Stimulated activated CD4-positive, alpha-beta T cell treated with anti-CD3 and anti-CD28 coated beads, Interleukin-12 subunit alpha, Interleukin-12 subunit beta, amount 100 ng/mL, for 24 hours (primary cell): ENCODE measurements at places on chromosomes 6 and 20.

DNA sequence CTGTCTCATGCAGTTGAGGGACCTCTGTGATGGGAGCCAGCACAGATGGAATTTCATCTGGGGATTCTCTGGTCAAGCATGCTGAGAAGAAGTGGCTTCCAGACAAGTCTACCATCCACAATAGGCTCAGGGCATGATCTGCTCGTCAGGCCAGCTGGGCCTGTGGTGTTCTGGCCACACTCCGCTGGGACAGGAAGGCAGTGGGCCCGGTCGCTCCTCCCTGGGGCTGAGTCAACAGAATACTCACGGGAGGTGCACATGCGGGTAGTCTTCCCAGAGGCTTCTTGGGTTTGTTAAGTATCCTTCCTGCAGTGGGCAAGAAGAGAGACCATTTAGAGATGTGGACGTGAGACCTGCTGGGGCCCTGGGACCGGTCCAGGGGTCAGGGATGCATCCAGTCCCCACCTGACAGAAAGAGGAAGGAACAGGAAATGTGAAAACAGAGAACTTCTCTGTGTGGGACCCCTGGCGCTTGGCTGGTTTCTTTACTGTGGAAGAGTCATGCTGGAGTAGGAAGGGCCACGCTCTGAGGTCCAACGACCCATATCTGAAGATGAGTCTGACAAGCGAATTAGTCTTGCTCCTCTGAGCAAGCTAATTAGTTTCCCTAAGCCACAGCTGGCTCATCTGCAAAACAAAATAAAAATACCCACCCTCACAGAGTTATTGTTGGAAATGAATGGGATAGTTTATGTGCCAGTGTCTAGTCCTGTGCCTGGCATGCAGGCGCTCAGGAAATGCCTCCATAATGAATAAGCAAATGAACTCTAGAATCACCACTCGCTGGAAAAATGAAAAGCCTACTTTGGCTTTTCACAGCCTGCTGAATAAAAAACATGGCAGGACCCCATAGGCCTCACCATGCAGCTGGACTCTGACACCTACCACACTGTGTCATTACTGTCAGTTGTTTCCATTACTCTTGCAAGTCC lies 67.3 kb downstream of the TRAM2 start:
- no peak for DNase-seq

- no peak for DNase-seq
Measured at GRCh38 chr6:75344455-75344854, 59.9 kb upstream of the TMEM30A start.

GRCh38 chr20:7930343-7930742 lies 9.9 kb downstream of the HAO1 start:
- DNase-seq, result no peak

DNA sequence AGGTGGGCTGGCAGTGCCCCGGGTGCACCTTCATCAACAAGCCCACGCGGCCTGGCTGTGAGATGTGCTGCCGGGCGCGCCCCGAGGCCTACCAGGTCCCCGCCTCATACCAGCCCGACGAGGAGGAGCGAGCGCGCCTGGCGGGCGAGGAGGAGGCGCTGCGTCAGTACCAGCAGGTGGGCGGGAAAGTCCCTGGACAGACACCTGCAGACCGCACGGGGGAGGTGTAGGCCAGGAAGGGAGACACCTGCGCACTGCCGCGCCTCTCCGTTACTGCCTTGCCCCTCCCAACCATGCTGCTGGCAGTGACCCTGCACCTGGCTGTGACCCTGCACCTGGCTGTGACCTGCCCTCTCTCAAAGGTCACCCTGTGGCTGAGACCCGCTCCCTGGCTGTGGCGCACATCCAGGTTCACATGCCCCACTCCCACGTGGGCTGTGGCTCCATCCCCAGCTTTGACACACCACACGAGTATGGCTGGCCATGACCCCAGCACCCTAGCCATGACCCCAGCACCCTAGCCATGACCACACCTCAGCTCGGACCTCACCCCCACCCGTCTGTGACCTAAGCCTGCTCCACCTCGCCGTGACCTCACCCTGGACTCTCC lies 11.6 kb downstream of the RBCK1 start:
- DNase-seq, result no peak

- no peak for DNase-seq
Measured at GRCh38 chr6:133697666-133698065, 191.2 kb upstream of the TCF21 start.

GRCh38 chr20:10591946-10592521 lies 81.8 kb downstream of the JAG1 start:
- no peak for DNase-seq

DNA sequence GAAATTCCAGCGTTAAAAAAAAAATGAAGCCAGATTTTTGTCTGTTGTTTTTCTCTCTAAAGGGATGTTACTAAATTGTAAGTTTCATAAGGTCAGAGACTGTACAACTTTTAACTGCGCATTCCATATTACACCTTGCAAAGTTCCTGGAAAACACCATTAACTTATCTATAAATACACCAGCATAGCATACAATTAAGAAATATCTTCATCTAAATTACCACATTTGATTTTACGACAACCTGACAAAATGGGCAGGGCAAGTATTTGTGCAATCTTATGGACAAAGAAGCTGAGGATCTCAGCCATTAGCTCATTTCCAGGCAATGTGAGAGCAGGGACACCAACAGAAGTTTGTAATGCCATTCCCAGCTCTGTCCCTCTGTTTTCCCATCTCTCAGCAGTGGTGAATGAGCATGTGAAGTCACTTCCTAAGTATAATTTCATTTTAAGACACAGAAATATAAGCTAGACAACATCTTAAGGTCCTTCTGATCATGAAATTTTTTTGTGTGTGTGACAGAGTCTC lies 12.9 kb upstream of the GCM1 start:
- DNase-seq, result no peak

GRCh38 chr20:57265997-57266290 lies 497 bp downstream of the BMP7 start:
- DNase-seq, result no peak

- DNase-seq, result no peak
Measured at GRCh38 chr6:3484192-3484591, 27.3 kb upstream of the SLC22A23 start.

GRCh38 chr6:133804265-133804664 lies 84.6 kb upstream of the TCF21 start:
- DNase-seq, result no peak

DNA sequence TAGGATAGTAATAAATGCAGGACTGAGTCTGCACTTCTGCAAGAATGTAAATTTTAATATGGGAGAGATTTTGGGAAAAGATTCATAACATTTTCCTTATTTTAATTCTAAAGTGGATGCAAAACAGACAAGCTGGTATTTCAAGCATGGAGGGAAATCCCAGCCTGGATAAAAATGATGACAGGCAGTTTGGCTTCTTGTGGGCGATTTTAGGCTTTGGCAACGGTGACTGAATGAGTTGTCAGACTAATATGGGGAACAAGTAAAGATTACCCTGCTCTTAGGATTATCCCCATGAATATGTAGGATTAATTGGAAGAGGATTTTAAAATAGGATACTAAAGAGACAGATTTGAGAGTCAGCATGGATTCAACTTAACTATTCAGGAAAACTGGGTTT lies 21.0 kb downstream of the OGFRL1 start:
- DNase-seq, result no peak

DNA sequence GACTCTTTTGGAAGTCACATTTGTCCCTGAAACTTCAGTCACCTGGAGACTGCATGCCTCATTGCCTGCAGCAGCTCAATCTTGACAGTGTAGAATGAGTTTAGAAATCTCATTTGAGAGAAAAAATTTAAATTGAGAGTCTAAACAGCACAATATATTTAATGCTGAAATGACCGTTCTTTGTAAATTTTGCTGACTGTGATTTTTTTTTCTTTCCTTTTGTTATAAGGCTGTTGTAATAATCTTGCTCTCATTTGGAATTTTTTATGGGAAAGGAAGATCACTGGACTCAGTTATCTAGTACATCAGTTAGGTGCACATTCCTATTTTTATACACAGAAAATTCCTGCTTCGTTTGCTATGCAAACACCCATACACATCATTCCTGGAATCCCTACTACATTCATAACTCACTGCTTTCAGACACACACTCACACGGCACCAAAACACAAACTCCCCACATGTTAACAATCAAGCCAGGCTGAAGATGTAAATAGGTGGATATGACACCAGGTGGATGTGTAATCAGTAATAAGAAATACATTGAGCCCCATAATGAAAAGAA lies 43.8 kb downstream of the PTCHD4 start:
- DNase-seq, result no peak

DNA sequence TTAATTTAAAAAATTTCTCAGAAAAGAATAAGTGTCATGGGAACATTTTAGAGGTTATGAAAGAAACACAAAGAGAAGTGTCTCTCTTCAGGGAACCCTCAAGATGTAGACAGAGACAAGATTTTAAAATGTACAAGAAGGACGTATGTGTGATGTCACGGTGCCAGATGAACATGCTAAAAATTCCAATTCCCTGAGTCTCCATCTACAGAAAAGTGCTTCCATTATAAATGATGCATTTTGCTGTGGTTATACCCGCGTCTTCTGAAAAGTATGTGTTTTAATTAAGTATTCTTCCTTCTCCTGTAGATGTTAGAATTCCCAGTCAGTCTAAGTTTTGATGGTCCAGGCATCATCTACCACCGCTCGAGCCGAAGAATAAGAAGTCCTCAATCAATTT lies 489.1 kb downstream of the PREX1 start:
- no peak for DNase-seq

- no peak for DNase-seq
Measured at GRCh38 chr6:14582749-14583148, 465.2 kb downstream of the CD83 start.

DNA sequence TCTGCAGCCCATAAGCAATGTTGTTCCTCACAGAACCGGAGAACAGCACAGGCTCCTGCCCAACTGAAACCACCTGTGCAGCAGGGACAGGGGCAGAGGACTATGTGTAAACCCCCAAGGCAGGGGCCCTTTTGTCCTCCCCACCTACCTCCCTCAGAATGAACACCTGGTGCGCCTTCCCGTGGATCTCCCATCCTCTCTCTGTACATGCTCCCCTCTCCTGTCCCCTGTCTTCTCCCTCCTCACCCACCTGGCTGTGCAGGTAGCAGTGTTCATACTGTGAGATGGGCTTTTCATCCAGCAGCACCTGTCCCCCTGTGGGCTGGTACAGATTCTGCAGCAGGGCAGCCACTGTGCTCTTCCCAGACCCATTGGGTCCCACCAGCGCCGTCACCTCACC lies 8.5 kb downstream of the TAP2 start:
- no peak for DNase-seq

DNA sequence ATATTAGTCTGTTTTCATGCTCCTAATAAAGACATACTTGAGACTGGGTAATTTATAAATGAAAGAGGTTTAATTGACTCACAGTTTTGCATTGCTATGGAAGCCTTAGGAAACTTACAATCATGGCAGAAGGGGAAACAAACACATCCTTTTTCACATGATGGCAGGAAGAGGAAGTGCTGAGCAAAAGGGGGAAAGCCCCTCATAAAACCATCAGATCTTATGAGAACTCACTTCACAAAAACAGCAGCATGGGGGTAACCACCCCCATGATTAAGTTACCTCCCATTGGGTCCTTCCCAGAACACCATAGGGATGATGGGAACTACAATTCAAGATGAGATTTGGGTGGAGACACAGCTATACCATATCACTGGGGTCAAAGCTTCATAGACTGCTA lies 254.2 kb downstream of the ERMARD start:
- DNase-seq, result no peak
